ENCODE measurements at places on chromosomes 4 and X.

DNA sequence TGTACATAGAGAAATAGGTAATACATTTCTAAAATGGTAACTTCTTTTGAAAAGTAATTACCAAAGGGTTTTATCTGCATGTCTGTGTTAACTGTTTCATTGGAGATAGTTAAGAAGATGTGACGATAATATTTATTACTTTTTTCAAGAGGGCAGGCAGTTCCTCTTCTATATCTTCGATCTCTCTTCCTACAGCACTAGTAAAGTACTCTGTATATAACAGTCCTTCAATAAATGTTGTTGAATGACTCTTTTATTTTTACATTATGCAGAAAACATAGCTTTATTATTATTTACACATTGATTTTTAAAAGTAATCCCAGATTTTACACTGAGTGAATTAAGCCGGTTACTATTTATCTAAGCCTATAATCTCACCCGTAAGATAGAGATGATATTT, 51.8 kb downstream of the TMPRSS11E start:
- no peak for DNase-seq

DNA sequence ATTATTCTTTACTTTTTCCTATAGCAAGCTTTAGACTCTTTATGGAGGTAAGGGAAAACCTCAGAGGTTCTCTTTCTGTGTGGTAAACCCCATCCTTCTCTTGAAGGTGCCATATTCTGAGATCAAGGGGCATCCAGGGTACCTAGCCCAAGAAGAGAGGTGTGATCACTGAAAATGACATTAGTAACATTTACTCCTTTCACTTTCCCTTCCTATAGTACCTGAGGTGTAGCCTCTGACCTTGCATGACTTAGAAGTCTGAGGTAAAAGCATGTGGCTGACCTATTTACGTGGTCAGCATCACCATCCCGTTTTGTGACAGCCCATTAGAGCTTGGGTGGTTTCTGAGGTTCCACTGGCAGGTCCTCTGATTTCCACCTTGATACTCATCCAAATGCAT, 25.7 kb downstream of the SGMS2 start:
- no peak for DNase-seq

- DNase-seq = no peak
These were observed 355 bp downstream of the GRID2 start for GRCh38 chr4:92304121-92304520.

DNA sequence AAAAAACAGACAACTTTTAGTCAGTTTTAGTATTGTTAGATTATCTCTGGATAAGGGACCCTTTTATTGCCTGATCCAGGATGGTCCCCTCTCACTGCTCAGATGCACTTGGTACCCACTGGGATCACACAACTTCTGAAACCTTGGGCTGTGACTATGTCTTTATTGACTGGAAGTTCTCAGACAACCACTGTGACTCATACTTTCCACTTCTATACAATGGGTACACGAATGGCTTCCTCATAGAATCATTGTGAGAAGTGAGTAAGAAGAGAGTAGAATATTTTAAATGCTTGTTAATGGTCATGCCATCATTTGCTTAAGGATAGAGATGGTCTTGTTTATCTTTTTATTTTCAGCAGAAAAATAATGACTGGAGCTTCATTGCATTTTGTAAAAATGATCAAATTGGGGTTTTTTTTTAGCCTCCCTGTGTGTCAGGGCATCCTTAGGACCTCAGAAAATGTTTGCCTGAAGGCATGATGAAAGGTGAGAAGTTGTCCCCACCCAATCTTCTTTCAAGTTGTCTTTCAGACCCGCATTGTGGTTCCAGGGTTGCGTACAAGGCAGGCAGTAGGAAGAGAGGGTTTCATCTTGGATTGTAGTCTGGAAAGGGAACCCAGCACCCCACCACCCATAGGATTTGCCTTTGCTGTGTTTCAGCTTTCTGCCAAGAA, 115.1 kb downstream of the CPEB2 start:
- no peak for DNase-seq

DNA sequence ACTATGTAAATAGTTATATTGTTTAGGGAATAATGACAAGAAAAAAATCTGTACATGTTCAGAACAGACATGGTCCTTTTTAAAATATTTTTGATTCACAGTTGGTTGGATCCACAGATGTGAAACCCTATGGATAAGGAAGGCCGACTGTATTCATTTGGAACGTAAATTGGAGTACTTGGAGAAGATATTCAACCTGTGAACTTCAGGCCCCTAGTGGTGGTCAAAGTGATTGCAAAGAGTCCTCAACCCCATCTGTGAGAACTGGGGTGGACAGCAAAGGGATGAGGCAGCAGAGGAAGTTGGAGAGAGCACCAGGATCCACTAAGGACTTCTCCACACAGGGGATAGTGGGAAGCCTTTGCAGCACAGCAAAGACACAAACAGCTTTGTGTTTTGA, 6.2 kb upstream of the CXCL13 start:
- DNase-seq = no peak

- no peak for DNase-seq
These were observed 28.6 kb downstream of the DCLK2 start for GRCh38 chr4:150106886-150107285.

DNA sequence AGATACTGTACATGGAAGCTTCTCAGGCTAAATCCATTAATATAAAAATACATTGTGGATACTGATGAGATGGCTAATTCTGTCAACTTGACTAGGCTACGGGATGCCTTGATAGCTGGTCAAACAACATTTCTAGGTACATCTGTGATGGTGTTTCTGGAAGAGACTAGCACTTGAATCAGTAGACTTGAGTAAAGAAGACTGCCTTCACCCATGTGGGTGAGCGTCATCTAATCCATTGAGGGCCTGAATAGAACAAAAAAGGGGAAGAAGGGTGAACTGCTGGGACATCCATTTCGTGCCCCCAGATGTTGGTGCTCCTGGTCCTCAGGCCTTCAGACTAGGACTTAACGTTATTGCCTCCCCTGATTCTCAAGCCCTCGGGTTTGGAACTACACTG, 3.7 kb upstream of the SRP72 start:
- no peak for DNase-seq

DNA sequence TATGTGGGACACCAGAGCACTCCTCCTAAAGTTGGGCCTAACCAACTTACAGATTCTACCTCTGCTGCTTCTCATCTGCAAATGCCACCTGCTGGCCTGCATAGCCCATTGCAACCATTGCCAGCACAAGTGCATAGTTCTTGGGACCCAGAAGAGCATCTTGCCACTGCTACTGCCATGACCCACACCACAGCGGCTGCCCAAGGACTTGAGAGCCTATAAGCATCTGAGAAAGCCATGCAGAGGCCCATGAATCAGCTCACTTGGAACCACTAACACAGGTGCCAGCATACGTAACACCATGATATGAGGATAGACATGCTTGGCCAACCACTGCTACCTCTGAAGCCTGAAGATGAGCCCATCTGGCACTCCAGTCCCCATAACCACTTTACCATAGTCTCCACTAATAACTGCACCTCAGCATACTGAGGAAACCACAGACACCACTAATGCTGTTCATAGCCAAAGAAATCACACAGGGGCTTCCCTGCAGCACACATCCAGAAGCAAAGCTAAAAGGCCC, 258.1 kb upstream of the AGTR2 start:
- no peak for DNase-seq

GRCh38 chr4:75699299-75699698, 25.1 kb upstream of the USO1 start:
- DNase-seq = no peak

GRCh38 chr4:147682755-147683154, 1.2 kb downstream of the PRMT9 start:
- no peak for DNase-seq

GRCh38 chr4:158572608-158573007, 50.9 kb downstream of the RXFP1 start:
- no peak for DNase-seq

DNA sequence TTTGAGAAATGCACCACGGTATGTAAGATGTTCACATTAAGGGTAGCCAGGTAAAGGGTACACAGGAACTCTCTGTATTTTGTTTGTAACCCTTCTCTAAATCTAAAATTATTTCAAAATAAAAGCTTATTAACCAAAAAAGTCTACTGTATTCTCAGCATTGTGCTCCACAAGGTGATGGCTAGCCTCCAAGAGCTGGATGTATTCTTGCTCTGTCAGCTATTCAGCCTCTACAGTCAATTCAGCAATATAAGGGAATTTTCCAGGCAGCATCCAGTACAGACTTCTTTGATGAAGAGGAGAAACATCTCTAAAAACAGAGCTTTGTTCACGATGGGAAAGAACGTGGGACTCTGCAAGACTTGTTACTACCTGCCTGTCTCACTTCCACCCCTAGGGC, 63.5 kb upstream of the MAOA start:
- no peak for DNase-seq

- DNase-seq = no peak
These were observed 659.3 kb upstream of the SLIT2 start for GRCh38 chr4:19592391-19592790.

DNA sequence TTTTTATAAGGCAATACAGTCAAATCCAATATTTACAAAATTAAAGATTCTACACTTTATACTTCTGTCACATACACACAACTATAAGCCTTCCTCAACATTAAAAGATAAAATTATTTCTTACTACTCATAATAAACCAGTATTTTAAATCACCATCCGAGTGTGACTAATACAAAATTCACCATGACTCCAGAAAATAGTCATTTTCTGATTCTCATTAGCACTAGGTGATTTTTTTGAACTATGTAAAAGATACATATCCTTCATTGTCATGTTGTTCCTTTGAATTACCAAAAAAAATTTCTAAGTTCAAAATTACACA, 646 bp upstream of the SLC7A11 start:
- DNase-seq = no peak

DNA sequence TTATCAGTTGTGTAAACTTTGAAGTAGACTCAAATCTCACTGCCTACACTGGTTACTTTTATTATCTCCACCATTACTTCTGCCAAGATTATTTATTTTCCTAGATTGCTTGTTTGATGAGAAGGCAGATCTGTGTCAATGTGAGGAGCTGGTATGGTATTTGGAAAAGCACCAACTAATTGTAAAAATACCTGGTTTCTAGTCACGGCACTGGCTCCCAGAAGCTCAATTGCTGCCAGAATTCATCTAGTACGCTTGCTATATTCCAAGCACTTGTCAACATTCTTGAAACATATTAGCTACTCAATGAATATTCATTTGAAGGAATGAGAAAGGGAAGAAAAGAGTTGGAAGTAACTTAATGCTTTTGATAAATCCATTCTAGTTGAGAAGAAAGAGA, 1376.8 kb upstream of the ADGRL3 start:
- no peak for DNase-seq

GRCh38 chr4:130172156-130172555, 1076.2 kb downstream of the C4orf33 start:
- DNase-seq = no peak

DNA sequence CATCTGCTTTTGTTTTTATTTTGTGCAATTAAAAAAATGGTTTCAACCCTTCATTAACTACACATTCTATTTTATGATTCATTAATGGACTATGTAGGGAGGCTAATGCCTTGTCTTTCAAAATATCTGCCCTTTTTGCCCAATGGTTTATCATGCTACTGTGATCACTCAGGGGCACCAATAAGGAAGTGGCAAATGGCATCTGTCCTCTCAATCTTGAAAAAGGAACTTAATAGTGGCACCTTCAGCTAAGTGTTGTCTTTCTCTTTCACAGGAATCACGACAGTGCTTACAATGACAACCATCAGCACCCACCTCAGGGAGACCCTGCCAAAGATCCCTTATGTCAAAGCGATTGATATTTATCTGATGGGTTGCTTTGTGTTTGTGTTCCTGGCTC, 57.1 kb downstream of the COMMD8 start:
- no peak for DNase-seq

GRCh38 chrX:69357317-69357716, 146.8 kb upstream of the NALF2 start:
- no peak for DNase-seq

DNA sequence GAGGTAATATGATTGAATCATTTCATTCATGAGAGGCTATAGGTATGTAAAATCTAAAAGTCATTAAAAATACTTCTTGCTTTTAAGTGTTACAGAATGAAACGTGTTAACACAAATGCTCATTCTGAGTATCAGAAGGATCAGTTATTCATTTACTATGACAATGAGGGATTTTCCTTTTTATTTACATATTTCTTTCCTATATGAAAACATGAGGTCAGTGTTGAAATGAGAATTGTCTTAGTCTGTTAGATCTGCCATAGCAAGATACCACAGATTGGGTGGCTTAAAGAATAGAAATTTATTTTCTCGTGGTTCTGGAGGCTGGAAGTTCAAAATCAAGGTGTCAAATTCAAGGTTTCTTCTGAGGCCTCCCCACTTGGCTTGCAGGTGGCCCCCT, 181.2 kb downstream of the ARHGAP10 start:
- no peak for DNase-seq

GRCh38 chr4:145299380-145300076, 119.1 kb upstream of the OTUD4 start:
- DNase-seq = peak; percentile 9

DNA sequence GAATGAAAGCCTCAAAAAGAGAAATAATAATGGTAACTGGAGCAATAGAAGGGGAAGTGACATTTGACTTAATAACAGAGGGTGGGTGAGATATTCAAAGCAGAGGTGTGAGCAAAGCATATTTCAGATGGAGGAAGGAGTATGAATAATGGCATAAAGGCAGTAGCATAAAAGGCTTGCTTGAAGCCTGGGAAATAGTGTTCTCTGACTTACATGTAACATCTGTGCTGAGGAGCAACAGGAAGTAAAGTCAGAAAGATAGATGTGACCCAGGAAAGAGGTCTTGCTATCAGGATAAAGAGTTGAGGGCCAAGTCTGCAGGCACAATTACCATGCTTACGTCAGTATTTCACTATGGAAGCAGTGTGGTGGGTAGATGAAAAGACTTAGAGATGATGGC, 28.4 kb downstream of the ATP10D start:
- DNase-seq = no peak

Measured in stimulated activated CD8-positive, alpha-beta memory T cell treated with anti-CD3 and anti-CD28 coated beads, Interleukin-2, amount 100 ng/mL, for 1 hour (primary cell).